Fibroblast of skin of back (primary cell): ENCODE measurements at places on chromosomes 7 and 10.

DNA sequence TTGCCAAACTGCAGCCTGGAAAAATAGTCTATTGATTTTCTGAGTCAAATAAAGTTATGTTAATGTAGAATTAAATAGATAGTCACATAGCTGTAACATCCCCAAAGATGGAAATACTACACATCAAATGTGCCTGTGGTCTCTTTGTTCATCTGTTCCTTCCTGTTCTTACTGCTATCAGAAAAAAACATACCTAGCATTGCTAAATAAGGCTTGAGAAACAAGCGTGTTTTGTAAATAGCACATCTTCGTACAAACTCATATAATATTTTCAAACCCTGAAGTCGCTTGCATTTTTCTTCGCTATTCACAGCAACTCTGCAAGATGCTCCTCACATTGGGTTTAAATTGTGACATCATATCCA, 116.1 kb downstream of the KLF6 start:
- no peak for DNase-seq

GRCh38 chr10:132270721-132271457, 36.9 kb downstream of the STK32C start:
- no peak for DNase-seq

- DNase-seq = no peak
These were observed 3.4 kb upstream of the CLDN15 start for GRCh38 chr7:101241015-101241363.

DNA sequence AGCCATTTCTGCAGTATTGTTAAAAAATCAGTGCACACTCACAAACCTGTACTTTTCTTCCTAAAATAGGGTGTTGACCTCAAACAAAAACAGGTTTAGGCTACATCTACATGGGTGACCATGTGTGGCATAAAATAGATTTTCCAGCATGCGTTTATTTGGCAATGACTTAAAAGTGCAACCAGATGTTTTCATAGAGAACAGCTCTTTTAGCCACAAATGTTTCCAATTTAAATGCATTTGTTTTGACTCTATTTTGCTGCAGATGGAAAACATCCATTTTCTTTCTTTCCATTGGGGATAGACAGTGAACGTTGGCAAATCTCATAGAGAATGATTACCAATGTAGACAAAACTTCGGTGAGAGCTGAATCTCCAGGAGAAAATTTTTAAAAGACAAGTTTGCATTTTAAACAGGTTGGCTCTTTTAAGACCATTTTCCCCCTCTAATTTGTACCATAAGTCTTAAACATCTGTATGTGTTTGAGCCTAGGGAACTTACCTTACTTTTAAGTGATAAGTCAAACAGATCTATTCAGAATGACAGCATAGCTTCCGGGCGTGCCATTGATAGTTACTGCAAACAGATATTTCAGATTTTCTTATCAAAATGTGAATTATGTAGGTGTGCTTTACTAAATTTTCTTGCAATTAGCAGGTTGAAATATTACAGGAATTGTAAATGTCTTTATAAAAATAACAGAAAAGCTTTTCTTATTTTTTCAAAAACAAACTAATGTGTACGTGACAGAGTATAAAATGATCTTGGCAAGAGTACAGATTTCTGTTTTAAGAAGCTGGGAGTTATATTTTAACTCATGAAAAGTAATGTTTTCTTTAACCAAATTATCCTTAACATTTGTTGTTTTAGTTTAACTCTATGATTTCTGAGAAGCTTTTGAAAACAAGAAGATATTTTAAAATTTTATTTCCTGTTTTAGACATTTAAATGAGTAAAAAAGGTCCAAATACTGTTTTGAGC, 144.9 kb downstream of the HGF start:
- DNase-seq = peak; percentile 47

DNA sequence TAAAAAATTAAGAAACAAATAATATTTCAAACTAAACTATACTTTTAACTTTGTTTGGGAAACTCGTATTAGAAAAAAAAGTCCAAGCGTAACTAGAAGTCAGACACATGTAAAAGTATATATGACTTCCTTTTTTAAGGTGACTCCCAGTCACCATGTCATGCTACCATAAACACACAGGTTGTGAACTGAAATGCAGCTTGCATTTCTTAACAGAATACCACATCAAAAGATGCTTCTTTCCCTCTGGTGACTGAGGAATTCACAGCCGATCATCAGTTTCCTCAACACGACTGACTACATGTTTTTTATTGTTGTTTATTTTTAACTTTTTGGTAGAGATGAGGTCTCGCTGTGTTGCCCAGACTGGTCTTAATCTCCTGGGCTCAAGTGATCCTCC, 445.0 kb downstream of the PARD3 start:
- no peak for DNase-seq

DNA sequence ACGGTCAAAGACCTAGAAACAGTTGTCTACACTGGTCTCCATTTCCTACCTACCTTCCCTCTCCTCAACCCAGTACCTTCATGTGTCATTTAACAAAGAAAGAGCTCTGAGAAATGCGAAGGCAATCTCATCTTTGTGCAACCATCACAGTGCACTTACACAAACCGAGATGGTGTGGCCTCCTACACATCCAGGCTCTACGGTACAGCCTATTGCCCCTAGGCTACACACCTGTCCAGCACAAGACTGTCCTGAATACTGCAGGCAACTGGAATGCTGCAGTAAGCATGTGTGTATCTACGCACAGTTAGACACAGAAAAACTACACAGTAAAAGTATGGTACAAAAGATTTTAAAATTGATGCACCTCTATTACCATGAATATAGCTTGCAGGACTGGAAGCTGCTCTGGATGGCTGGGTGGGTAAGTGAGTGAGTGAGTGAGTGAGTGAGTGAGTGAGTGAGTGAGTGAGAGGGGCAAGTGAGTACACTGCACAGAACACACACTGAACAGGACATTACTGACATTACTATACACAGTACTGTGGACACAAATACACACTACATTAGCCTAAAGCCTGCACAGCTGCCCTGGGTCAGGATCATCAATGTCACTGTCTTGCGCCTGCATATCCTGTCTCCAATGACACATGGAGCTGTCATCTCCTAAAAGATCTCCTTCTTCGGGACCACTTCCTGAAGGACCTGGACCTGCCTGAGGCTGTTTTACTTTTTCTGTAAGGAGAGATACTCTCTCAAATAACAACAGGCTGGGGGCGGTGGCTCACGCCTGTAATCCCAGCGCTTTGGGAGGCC, 18.5 kb downstream of the ITGB1 start:
- peak; percentile 37 for DNase-seq

GRCh38 chr7:82579047-82579446, 135.5 kb upstream of the CACNA2D1 start:
- DNase-seq = no peak
